ENCODE measurements at places on chromosomes 7 and 10.

- DNase-seq, result no peak
Measured at GRCh38 chr7:30898411-30898810, 13.2 kb upstream of the AQP1 start.

GRCh38 chr10:130914367-130914766 lies 397.2 kb downstream of the TCERG1L start:
- DNase-seq, result no peak

GRCh38 chr7:6486438-6487183 lies 38.9 kb upstream of the DAGLB start:
- no peak for DNase-seq

GRCh38 chr7:7793921-7794320 lies 75.5 kb upstream of the RPA3 start:
- no peak for DNase-seq

GRCh38 chr7:131111081-131111576 lies 216.5 kb upstream of the MKLN1 start:
- DNase-seq, result no peak

All from stimulated activated CD8-positive, alpha-beta memory T cell treated with anti-CD3 and anti-CD28 coated beads, Interleukin-15, amount 100 ng/mL, for 1 hour (primary cell).